ENCODE measurements at places on chromosomes 4 and X. TPM values are rescaled to one million over a fixed set of nuclear protein-coding genes. Genes with fewer than 3 reads are reported as not detected.

Gene GABRB1
- polyA plus RNA-seq, result 0.27 TPM

- no peak overlapping the region for H3K27ac ChIP-seq
- H3K27me3 ChIP-seq, result no peaks in the 10 kb centered on the region
- H3K4me3 ChIP-seq, result no peak overlapping the region
- no peaks in the 10 kb centered on the region for H3K36me3 ChIP-seq
Measured at GRCh38 chr4:25977397-25978170, 63.6 kb downstream of the SMIM20 start.

GRCh38 chr4:185510806-185511205 is 24.5 kb downstream of the PDLIM3 start:
- H3K36me3 ChIP-seq, result no peaks in the 10 kb centered on the region
- no peak overlapping the region for H3K27ac ChIP-seq
- H3K4me1 ChIP-seq, result peaks cover 4% of the 10 kb centered on the region
- no peak for DNase-seq
- H3K27me3 ChIP-seq, result no peaks in the 10 kb centered on the region
- no peak overlapping the region for H3K4me3 ChIP-seq

DNA sequence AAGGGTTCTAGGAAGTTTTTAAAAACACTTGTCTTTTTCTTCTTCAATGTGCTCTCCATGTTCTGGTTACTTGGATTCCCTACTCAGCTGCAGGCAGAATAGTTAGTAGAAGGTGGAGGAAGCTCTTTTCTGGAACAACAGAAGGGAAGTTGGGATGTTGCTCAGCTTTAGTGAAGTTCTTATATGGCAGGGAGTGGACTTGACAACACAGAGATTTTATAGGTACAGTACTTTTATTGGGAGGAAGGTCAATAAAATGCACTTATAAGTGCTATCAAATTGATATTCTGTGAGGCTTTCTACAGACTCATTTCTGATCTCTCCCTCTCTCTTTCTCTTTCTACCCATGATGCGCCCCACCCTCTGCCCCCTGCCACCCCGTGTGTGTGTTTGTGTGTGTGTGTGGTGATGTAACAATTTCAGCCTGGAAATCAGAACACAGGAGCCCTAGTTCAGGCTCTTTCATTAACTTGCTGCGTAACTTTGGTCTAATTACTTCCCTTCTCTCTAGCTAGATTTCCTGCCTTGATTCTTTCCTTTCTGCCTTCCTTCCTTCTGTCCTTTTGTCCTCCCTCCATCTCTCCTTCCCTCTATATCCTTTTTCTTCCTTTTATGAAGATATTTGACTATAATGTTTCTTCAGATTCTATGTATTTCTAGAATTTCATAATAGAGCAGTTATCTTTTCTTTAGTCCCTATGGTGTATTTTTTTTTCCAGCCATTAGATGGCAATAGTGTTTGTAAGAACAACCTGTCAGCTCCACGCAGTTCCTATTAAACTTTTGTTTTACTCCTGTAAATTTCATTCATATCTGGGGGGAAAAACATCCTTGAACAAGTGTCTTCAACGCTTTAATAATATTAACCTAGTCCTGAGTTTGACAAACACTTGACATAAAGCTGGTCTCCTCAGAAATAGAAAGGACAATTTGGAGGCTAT is 37.1 kb downstream of the HEPH start:
- peaks cover 8% of the 10 kb centered on the region for H3K4me1 ChIP-seq
- H3K4me3 ChIP-seq, result no peak overlapping the region
- H3K27me3 ChIP-seq, result no peaks in the 10 kb centered on the region
- DNase-seq, result no peak

Gene CPZ
- 3.1 TPM for polyA plus RNA-seq

- no peak overlapping the region for H3K4me3 ChIP-seq
- no peaks in the 10 kb centered on the region for H3K27me3 ChIP-seq
- H3K27ac ChIP-seq, result no peak overlapping the region
- no peaks in the 10 kb centered on the region for H3K36me3 ChIP-seq
- no peak for DNase-seq
- no peaks in the 10 kb centered on the region for H3K4me1 ChIP-seq
Measured at GRCh38 chrX:10965174-10965798, 145.8 kb upstream of the HCCS start.

- no peak for DNase-seq
- peaks cover 13% of the 10 kb centered on the region for H3K4me1 ChIP-seq
- no peaks in the 10 kb centered on the region for H3K36me3 ChIP-seq
- H3K27me3 ChIP-seq, result no peaks in the 10 kb centered on the region
- H3K27ac ChIP-seq, result peak overlapping the region; percentile 71
- H3K4me3 ChIP-seq, result no peak overlapping the region
Measured at GRCh38 chr4:73433140-73433539, 2.9 kb upstream of the AFP start.

DNA sequence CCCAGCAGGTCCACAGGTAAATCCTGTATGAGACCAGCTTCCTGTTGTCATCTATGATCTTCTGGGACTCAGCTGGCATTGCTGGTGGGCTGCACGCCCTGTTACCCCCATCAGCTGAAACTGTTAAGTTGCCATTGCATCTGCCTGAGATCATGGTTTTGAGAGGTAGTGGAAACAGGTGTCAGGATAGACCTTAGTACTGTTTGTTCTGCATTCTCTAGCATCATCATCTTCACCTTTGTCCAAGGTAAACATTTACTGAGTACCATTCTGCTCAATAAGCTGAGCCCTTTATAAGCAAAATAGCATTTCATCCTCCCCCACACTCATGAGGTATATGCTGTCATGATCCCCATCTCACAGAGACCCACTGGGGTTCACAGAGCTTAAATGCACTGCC is 42.9 kb upstream of the PROM1 start:
- DNase-seq, result no peak
- no peaks in the 10 kb centered on the region for H3K27me3 ChIP-seq
- H3K4me1 ChIP-seq, result peaks cover 4% of the 10 kb centered on the region
- H3K36me3 ChIP-seq, result no peaks in the 10 kb centered on the region
- no peak overlapping the region for H3K4me3 ChIP-seq

Gene DCAF8L2
- 0.03 TPM for polyA plus RNA-seq

- H3K4me1 ChIP-seq, result no peaks in the 10 kb centered on the region
- H3K27ac ChIP-seq, result no peak overlapping the region
- peaks cover 10% of the 10 kb centered on the region for H3K36me3 ChIP-seq
- no peak for DNase-seq
- H3K27me3 ChIP-seq, result no peaks in the 10 kb centered on the region
- H3K4me3 ChIP-seq, result no peak overlapping the region
Measured at GRCh38 chr4:47852136-47852535, 14.3 kb upstream of the CORIN start.

DNA sequence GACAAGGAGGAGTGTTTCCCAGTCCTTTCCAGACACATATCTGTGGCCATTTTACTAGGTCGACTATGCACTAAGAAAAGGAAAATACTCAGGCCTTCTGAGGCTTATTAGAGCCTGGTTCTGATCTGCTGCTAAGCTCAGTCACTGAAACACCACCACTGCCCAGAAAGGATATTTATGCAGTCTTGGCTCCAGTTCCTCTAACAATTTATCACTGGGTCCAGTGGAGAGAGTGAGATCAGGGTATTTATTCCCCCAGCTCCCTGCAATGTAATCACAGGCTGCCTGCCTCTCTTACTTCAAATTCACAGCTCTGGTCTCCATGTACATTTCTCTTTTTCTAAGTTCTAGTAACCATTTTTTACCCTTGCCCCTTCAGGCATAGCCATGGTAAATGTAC is 81.6 kb upstream of the INPP4B start:
- no peaks in the 10 kb centered on the region for H3K27me3 ChIP-seq
- no peak for DNase-seq
- H3K36me3 ChIP-seq, result no peaks in the 10 kb centered on the region
- peaks cover 11% of the 10 kb centered on the region for H3K4me1 ChIP-seq
- no peak overlapping the region for H3K27ac ChIP-seq

Gene KDM5C
- polyA plus RNA-seq, result 51.1 TPM

DNA sequence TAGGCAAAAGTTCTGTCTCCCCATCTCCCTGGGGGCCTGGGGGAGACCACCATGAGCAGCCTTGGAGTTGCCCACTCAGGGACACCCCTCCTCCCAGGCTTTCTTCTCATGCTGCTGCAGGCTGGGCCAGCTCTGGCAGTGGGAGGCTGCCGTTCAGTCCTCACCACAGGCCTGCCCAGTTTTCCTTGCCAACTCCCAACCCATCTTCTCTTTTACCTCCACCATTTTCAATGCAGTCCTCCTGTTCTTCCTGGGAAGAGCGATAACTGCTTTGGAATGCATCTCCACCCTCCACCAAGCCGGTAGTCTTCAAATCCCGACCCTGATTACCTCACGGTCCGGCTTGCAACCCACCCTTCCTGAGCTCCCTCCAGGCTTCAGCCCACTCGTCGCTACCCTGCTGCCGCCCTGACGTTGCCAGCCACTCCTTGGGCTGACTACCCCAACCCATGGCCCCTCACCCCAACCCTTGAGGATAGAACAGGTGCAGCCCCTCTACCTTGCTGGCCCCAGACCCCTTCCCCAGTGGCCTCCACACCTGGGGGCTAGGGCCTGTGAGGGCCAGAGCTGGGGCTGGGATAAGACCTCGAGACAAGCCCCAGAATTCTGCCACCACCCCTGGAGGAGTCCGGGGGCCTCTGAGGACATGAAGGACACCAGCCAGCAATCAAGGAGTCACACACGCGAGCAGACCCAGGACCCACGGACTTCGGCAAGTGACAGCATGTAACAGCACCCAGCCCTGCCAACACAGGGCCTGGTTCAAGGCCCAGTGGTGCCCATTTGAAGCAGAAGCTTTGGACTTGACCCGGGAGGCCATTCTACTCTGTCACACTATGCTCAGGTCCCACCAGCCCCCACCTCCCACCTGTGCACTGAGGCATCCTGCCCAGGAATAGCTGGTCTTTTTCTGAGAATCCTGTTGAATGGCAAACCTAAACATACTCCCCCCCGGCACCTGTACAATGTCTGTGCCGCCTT is 9.2 kb downstream of the WDR1 start:
- peaks cover 72% of the 10 kb centered on the region for H3K36me3 ChIP-seq
- peaks cover 17% of the 10 kb centered on the region for H3K4me1 ChIP-seq
- DNase-seq, result no peak
- H3K27ac ChIP-seq, result peak overlapping the region; percentile 8

GRCh38 chrX:150574559-150575418 is 6.4 kb downstream of the MTM1 start:
- H3K27me3 ChIP-seq, result no peaks in the 10 kb centered on the region
- no peaks in the 10 kb centered on the region for H3K36me3 ChIP-seq
- H3K27ac ChIP-seq, result no peak overlapping the region
- H3K4me1 ChIP-seq, result peaks cover 19% of the 10 kb centered on the region

DNA sequence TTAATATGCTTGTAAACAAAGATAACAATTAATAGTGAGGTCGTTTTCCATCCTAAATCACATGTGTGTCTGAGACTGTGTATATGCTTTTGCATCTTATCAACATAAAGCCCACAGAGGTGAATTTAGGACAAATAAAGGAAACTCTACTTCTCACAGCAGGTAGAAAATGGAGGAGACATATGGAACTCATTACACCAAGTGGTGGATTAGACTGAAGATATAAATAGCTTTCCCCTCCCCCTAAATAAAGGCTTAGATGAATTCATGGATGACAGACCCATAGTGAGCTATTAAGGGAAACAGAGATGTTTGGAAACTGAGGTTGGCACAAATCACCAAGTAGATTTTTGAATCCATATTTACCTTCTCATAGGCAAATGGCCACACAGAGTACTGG is 79.7 kb downstream of the GRIA3 start:
- no peaks in the 10 kb centered on the region for H3K4me1 ChIP-seq
- no peak for DNase-seq
- H3K36me3 ChIP-seq, result no peaks in the 10 kb centered on the region
- no peak overlapping the region for H3K4me3 ChIP-seq
- no peaks in the 10 kb centered on the region for H3K27me3 ChIP-seq

Gene TSPAN5
- polyA plus RNA-seq, result 9.9 TPM

- no peak for DNase-seq
- H3K27ac ChIP-seq, result no peak overlapping the region
- no peaks in the 10 kb centered on the region for H3K36me3 ChIP-seq
- no peak overlapping the region for H3K4me3 ChIP-seq
- no peaks in the 10 kb centered on the region for H3K4me1 ChIP-seq
- H3K27me3 ChIP-seq, result no peaks in the 10 kb centered on the region
Measured at GRCh38 chrX:133951098-133951497, 34.3 kb downstream of the GPC3 start.

GRCh38 chrX:9356846-9357245 is 108.0 kb upstream of the TBL1X start:
- no peaks in the 10 kb centered on the region for H3K27me3 ChIP-seq
- no peaks in the 10 kb centered on the region for H3K36me3 ChIP-seq
- H3K4me3 ChIP-seq, result no peak overlapping the region
- H3K4me1 ChIP-seq, result no peaks in the 10 kb centered on the region

GRCh38 chrX:79366556-79366872 is 620 bp downstream of the ITM2A start:
- H3K4me3 ChIP-seq, result peak overlapping the region; percentile 39
- no peak for DNase-seq
- no peaks in the 10 kb centered on the region for H3K36me3 ChIP-seq
- H3K27me3 ChIP-seq, result no peaks in the 10 kb centered on the region
- H3K27ac ChIP-seq, result no peak overlapping the region

Gene ATP2B3
- 1.6 TPM for polyA plus RNA-seq

DNA sequence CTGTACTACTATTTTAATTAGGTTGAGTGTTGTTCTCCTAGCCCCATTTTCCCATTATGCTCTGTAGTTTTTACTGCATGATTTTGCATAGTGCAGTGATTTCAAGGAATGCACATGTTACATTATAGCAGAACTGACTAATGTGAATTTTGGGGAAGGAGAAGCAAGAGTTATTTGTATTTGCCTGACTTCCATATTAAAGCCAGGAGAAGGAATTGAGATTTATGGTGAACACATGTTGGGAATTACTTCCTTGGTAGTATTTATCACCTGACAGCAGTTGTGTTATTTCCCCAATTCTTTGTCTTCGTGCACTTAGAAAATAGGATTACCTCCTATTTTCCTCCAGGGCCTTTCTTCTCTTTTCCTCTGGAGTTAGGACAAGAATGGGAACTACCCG is 3.2 kb downstream of the TMEM144 start:
- no peaks in the 10 kb centered on the region for H3K27me3 ChIP-seq
- peaks cover 19% of the 10 kb centered on the region for H3K36me3 ChIP-seq
- H3K27ac ChIP-seq, result peak overlapping the region; percentile 48
- no peak for DNase-seq
- H3K4me1 ChIP-seq, result peaks cover 12% of the 10 kb centered on the region
- no peak overlapping the region for H3K4me3 ChIP-seq

All from large intestine (tissue), 12 donors.